ENCODE measurements at places on chromosomes 12 and 14.

- peak; percentile 48 for DNase-seq
These were observed 1.0 kb downstream of the ITFG2 start for GRCh38 chr12:2813214-2814185.

DNA sequence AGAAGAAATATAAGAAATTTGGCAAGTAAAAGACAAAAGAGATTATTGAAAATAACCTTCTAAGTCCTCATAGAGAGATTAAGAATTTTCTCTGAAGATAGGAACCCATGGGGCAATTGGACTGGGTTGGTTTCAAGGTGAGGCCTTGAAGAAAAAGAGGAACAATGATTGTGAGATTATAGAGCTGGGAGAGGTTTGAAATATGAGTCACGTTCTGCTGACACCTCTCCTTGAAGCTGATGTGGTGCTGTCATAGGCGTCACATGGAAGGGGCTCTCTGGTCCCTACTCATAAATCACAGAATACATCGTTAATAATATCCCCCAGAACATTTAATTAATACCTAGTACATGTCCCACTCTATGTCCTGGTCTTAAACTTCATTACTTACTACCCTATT, 227.6 kb upstream of the PDE3A start:
- no peak for DNase-seq

DNA sequence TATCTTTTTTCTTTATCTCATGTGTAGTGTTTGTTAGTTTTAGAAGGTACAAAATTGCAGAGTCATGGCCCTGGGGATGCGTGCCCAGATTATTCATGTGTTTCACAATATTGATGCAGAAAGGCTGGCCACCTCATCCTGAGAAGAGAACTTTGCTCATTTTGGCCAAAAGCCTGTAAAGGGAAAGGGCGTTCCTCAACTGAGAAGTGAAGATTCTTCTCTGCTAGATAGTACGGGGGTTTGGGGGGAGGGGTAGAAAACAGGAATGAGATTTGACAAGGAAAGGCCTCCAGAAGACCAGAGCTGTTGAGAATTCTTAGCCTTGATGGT, 1.7 kb downstream of the MGST1 start:
- DNase-seq, result no peak

- DNase-seq, result no peak
These were observed 176.9 kb upstream of the FBXO33 start for GRCh38 chr14:39609119-39609518.

GRCh38 chr14:85415015-85415712, 114.8 kb upstream of the FLRT2 start:
- DNase-seq, result no peak

GRCh38 chr12:4932576-4932975, 22.9 kb downstream of the KCNA1 start:
- no peak for DNase-seq

GRCh38 chr14:76957224-76957891, 71.2 kb downstream of the IRF2BPL start:
- no peak for DNase-seq

- DNase-seq, result no peak
These were observed 27.4 kb upstream of the KLRB1 start for GRCh38 chr12:9634969-9635754.

DNA sequence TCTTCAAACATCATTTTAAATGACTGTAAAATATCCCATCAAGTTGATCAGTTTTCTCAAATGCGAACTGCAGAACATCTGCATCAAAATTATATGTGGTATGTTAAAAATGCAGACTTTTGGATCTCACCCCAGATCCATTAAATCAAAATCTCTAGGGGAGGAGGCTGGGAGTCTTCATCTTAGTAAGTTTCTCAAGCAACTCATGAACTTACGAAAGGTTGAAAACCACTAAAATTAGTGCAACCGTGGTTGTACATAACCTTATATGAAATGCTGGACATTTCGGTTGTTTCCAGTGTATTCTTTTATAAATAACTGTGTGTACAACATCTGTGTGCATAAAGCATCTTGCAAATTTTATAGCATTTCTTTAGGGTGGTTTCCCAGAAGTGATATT, 39.2 kb downstream of the ZFP36L1 start:
- DNase-seq, result no peak

DNA sequence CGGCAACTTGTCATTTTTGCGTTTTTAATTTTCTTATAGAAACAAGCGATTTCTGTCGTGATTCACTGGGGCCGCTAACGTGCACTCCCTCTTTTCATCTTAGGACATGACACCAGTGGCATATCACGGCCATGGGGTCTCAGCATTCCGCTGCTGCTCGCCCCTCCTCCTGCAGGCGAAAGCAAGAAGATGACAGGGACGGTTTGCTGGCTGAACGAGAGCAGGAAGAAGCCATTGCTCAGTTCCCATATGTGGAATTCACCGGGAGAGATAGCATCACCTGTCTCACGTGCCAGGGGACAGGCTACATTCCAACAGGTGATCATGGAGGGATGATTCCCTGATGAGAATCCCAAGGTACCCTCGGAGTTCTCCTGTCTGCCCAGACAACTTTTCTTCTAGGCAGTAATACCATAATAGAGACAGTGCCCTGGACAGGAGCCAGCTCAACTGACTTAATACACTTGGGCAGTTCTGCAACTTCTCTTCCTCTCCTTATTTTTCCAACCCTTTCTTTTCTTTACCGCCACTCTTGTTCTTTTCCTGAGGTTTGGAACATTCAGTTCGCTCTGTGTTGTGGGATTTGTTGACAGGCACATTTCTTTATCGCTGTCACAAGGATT, 821 bp downstream of the TMEM106C start:
- DNase-seq, result no peak

DNA sequence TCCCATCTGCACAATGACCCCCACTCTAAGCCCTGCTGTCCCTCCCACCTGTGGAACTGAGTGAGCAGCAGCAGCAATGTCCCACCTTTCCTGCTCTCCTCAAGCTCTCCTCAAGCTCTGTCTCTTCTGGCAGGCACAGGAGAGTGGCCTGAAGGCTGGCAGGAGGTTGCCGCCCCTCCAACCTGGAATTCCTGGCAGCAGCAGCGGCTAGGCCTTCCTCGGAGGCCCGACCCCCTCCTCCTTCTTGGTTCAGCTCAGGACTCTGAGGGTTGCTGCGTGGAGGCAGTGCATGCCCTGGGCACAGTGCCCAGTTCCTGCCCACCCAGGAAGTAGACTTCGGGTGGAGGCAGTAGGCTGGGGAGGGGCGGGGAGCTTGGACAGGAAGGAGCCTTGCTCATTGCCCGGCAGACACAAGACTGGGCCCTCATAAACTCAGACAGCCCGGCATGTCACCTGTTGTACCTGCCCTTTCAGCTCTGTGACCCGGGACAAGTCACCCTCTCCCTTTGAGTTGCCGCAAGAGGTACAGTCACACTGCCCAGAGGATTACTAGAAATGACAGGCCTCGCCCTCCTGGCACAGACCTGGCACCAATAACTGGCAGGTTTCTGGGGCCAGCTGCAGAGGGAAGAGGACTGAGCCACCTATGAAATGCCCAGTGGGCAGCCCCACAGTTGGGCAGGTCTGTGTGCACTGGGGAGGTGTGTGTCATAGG, 2.1 kb upstream of the SERPINA1 start:
- DNase-seq, result no peak

DNA sequence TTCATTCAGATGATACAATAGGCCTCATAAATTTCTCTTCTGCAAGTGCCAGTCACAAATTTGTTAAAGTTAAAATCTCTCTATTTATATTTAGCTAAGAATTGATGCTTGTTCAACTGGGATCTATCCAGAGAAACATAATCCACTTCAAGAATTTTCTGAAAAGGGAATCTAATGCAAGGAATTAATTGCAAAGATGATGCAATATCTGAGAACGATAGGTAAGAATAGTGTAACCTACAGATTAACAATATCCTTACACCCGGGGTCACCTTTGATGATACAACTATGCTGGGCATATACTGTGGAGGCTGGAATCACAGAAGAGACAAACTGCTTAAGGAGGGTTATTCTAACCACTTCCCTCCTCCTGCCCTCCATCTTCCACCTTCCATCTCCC, 295.1 kb downstream of the FOXG1 start:
- no peak for DNase-seq

DNA sequence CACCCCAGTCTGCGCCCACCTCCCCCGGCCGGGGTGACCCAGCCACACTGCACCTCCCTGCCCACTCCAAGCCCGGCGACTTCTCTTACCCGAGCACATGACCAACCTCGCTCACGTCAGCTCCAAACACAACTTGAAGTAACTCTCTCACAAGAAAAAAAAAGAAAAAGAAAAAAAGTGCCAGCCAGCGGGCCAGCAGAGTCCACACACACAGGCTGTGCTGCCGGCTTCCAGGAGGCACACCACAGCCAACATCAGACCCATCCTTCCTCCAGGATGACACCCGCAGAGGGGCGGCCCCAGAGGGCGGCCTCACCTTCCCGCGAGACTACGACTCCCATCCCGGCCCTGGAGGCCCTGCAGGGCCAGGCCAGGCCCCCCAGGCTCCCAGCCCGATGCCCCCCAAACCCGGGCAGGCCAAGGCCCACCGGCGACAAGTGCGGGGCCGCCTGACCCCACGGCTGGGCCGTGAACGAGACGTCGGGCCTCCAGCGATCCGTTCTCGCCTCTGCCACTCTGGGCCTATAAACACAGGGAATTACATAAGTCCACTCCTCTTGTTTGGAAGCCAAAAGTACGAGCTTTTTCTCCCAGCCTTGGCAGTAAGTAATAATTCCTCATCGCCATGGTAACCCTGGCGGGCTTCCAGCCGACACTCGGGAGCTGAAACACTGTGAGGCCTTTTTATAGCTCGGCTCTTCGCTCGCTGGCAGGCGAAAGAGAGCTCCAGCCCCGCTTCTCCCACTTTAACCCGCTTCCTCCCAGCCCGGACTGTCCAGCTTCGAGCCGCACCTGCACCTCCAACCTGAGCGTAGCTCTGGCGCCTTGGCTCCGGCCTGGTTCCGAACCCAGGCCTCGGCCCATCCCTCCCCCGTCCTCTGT, 49.1 kb downstream of the NCOR2 start:
- DNase-seq, result no peak

- DNase-seq, result no peak
These were observed 13.8 kb downstream of the NGDN start for GRCh38 chr14:23483236-23483854.

- DNase-seq, result no peak
These were observed 30.9 kb upstream of the TUBA1C start for GRCh38 chr12:49233842-49234526.

DNA sequence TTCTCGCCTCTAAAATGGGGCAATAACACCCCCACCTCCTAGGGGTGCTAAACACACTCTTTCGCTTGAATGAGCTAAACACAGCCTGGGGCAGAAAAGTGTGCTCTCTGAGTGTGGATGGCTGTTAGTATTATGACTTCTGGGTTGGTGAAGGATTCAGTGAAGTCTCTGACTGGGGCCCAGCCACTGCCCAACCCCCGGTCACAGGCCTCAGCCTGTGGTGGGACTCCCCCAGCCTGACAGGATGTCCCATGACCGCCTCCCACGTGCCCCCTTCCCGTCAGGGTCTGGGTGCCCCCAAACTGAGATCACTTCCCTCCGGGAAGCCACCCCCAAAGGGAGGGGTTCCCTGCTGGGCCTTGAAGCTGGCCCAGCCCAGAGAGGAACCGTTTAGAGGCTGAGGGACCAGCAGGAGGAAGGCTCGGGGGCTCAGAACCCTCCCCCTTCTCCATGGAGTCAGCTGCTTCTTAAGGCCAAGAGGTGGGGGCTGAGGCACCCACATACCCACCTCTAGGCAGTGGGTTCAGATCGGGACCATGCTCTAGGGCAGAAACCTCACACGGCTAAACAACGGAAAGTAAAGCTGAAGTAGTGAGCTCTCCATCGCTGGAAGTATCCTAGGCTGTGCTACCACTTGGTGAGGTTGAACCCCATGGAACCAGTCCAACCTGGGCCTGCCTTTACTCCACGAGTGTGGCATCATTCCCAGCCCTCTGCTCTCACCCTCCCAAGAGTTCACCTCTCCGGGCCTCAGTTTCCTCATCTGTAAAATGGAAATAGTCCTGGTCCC, 13.8 kb downstream of the DTX1 start:
- DNase-seq, result no peak

- no peak for DNase-seq
These were observed 8.4 kb upstream of the OAS1 start for GRCh38 chr12:112898380-112898779.

GRCh38 chr14:24256960-24257359, 6.0 kb downstream of the TGM1 start:
- DNase-seq, result no peak

GRCh38 chr14:90266441-90267154, 10.2 kb downstream of the PSMC1 start:
- DNase-seq, result no peak

GRCh38 chr14:70640938-70641547, 673 bp upstream of the TTC9 start:
- DNase-seq, result no peak

DNA sequence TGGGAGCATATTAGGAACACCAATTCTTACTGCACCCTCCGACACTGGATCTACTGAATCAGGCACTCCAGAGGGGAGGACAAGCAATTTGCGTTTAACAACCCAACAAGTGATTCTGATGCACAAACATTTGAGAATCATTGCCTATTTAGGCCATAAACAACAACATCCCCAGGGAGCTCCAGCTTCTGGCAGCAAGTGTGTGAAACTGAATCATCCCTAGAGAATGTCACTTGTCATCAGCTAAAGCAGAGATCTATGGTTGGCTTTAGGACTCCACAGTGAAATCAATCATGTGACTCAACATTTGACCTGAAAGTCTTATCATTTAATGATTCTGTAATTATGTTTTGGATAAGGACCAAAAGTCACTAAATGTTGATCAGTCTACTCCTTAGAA, 505.0 kb upstream of the FLRT2 start:
- no peak for DNase-seq

- DNase-seq, result peak; percentile 66
These were observed 24.7 kb upstream of the IRF2BPL start for GRCh38 chr14:77053046-77053841.

- no peak for DNase-seq
These were observed 9.9 kb downstream of the IFT43 start for GRCh38 chr14:75995372-75996041.

DNA sequence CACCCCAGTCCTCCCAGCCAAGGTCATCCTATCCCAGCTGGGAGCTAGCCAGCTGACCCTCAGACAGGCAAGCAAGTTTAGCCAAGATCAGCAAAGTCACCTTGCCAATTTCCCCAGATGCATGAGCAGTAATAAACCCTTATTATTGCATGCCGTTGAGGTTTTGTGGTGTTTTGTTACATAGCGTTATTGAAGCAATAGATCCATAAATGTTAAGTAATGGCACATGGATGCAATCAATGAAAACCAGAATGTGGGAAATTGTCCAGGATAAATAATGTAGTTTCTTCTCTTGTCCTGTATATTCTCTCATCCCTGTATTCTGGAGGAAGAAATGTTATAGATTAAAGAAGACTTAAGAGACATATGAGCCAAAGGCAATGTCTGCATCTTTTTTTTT, 18.0 kb upstream of the TMEM260 start:
- no peak for DNase-seq

DNA sequence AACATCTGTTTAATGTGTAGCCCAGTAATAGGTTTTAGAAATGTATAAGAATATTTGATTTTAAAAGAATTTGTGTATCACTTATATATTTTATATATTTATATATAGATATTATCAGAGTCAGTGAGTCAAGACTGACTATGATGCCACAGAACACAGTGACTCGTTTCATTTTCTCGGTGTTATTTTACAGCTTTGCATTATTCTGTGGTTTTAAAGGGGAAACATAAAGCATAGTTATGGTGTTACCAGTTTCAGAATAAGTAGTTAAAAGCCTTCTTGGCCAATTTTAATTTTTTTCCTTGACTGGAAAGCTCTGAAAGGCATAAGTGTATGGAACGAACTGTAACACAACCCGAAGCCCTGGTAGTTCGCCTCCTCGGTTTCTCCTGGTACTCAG, 91.0 kb downstream of the GRIP1 start:
- no peak for DNase-seq

All from stimulated activated CD4-positive, alpha-beta T cell treated with anti-CD3 and anti-CD28 coated beads, Interleukin-12 subunit alpha, Interleukin-12 subunit beta, amount 100 ng/mL, for 24 hours (primary cell).